Bronchial epithelial cell (primary cell): ENCODE measurements at places on chromosomes 1 and 21.

GRCh38 chr1:26750428-26750827, 37.3 kb upstream of the PIGV start:
- DNase-seq, result no peak

DNA sequence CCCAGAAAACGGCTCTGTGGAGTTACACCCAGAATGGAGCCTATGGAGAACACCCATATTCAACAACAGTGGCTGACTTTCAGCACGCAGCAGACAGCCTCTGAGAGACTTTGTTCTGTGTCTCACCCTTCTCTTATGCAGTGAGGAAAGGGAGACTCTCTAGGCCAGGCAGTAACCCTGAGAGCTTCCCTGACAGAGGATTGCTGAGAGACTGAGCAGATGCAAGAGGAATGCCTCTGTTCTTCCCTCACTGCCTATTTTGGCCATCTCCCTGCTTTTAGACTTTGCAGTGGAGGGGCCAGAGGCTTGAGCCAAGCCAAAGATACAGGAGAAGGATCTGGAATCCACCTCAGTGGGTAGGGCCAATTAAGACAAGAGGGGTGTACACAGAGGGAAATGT, 41.8 kb upstream of the SLC16A1 start:
- no peak for DNase-seq

DNA sequence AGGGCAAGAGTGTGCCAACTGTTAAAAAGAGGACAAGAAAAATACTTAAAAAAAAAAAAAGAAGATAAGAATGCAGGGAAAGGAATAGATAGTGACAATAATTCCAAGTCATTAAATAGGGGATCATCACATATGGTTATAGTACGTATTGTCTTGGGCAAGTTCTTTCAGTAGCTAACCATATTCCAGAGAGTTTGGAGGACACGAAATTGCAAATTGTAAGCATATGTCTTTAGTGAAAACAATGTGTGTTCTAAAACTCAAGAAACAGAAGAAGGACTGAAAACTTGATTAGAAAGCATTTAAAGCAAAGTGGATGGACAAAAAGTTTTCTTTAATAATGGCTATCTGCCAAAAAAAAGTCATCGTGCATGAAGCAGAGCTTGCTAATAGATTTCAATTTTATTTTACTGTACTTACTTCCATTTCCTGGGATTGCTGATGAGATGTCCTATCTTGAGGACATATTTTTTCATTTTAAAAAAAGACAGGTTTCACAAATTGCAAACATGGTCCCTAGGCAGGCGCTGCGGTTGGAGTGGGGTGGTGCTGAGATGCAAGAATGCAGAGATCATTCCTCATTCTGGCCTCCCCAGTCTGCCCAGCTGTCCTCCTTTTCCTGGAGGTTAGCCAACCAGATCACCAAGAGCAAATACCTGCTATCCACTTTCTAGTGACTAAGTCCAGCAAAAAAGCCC, 11.9 kb downstream of the TSPAN2 start:
- no peak for DNase-seq

GRCh38 chr1:204227351-204227750, 13.6 kb upstream of the GOLT1A start:
- no peak for DNase-seq

DNA sequence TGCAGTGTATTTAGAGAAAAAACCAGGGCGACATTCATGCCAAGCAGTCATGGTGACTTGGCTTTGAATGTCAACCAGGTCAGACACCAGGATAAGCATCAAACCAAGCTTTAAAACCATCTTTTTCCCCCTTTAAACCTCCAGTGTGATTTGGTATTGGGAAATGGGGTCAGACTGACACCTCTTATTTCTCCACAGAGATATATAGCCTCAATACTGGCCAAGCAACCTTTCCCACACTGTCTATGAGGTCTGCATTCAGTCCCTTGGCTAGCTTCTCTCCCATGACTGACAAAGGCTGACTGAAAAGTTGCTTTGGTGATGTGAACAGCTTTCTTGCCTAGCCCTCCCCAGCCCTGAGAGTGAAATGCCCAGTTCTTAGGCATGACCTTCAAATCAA, 21.7 kb downstream of the GPR3 start:
- no peak for DNase-seq

DNA sequence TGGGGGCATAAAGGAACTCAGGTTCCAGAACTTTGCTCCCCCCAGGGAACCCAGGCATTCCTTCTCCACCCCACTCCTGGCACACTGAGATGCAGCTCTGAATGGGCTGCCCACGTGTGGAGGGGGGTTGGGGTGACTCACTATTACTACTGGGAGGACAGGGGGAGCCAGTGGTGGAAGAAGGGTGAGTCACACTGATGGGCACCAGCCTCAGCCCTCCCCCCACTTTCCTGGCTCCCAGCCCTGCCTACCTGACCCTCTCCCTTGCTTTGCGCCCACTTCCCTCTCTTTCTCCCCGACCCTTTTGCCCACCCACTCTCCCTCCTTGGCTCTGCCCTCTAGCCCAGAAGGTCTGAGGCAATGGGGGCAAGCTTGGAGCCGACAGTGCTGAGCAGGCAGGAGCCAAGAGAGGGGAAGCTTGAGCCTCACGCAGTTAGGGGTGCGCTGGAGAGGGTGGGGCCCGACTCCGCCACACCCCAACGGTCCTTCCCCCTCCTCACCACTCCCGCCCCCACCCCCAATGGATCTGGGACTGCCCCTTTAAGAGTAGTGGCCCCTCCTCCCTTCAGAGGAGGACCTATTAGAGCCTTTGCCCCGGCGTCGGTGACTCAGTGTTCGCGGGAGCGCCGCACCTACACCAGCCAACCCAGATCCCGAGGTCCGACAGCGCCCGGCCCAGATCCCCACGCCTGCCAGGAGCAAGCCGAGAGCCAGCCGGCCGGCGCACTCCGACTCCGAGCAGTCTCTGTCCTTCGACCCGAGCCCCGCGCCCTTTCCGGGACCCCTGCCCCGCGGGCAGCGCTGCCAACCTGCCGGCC, at the start of gene LMNA:
Gene LMNA (plus strand): TSS at position 611 of the 818 bp plus-strand sequence. CDS start 208 bp downstream, outside the sequence.
- DNase-seq, result peak; percentile 93

- no peak for DNase-seq
Measured at GRCh38 chr1:99281105-99281504, 16.8 kb downstream of the PLPPR4 start.

- no peak for DNase-seq
Measured at GRCh38 chr1:228830185-228830953, 95.1 kb downstream of the RHOU start.

DNA sequence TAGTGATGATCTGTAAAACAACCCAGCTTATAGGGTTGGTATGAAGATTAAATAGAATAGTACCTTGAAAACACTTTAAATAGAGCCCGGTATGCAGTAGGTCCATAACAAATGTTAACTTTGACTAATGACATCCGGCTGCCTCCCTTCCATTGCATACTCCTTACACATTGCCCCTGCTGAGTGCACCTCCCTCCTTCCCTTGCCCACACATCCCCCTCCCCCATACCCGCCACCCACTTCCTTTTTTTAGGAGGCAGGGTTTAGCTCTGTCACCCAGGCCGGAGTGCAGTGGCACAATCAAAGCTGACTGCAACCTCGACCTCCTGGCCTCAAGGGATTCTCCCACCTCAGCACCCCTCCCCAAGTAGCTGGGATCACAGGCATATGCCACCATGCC, 24.4 kb upstream of the ZC3H12A start:
- no peak for DNase-seq

GRCh38 chr1:68199603-68200002, 32.7 kb downstream of the WLS start:
- no peak for DNase-seq

- no peak for DNase-seq
Measured at GRCh38 chr1:198639671-198640143, 867 bp downstream of the PTPRC start.
